ENCODE measurements at places on chromosomes 16 and 17.

DNA sequence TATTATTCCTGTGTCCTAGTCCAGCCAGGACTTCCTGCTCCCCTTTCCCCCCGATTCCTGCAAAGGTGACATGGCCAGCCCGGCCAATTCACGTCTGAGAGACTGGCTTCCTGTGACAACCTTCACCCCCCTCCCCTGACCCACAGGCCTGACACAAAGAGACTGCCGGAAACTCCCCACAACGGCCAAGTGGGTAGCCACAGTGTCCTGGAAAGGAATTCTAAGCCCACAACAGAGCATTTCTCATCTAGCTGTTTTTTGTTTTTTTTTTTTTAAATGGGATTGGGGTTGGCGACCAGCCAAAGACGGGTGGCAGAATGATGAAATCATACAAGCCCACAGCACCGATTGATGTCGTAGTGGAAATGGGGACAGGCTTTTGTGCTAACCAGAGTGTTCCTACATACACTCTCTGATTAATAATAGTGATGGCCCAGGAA is 2.8 kb upstream of the XAF1 start:
- peak; percentile 49 for DNase-seq

DNA sequence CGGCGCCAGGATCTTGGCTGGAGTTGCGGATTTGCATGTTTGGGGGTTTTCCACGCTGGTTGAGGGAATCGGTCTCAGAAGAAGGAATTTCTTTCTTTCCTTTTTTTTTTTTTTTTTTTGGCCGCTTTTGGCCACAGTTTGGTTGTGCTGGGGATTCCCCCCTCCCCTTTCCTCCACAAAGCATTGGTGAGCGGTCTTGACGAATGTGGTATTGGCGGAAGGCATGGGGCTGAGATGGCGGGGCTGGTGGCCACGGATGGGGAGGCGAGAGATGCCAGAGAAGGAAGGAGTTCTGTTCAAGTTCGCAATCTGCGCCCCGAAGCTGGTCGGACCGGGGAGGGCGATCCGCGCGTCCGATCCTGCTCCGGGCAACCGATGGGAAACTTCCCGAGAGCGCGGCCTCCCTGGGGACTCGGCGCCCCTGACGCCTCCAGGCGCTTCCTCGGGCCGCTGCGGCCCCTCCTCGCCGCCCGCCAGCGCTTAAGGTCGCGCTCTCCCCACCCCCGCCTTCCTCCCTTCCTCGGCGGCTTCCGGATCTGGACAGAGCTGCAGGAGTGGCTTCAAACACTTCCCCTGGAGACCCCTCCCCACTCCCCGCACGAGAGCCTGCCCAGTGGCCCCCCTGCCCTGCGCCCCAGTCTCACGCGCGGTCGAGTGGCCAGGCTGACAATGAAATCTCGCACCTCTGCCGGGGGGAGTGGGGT is 43.2 kb downstream of the RAI1 start:
- no peak for DNase-seq

- DNase-seq, result no peak
These were observed 20.1 kb upstream of the MLYCD start for GRCh38 chr16:83878838-83879237.

DNA sequence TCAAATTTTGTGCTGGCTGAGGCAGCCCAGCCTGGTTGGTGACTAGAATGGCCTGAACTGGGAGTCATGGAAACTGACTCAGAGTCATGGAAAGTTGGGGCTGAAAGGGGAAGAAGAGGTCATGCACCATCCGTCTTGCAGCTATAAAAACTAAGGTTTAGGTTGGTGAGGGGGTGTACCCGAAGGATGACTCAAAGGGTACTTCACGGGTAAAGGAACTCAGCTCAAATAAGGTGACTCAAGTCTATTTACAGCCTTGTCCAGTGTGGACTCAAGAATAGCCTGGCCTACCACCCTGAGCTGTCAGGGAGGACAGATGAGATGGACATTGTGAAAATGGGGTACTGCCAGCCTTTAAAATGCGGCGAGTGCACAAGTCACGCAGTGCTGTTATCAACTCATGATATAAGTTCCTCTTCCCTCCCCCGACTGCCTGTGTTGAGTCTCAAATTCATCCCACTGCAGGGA is 18.6 kb downstream of the CD300LB start:
- no peak for DNase-seq

DNA sequence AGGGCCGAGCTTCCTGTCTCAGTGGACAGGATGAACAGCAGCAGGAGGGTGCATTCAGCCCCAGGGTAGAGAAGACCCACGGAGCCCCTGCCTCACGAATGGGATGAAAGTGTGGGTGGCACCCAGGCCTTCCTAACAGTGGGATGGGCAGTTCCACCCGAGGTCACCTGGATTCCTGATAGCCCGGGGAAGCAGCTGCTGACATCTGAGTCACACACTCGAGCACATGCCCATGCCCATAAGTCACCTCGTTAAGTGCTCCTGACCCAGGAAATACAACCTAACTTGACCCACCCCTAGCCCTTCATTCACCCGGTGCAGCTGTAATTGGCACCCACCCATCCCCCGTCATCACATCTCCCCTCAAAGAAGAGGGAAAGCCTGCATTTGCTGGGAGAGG is 85.3 kb upstream of the FOXF1 start:
- DNase-seq, result no peak
